Stimulated activated CD4-positive, alpha-beta T cell treated with anti-CD3 and anti-CD28 coated beads, TNF-alpha, amount 100 ng/mL, for 1 hour (primary cell): ENCODE measurements at places on chromosomes 13 and 19.

GRCh38 chr19:7459773-7460172 is 29.1 kb downstream of the PEX11G start:
- DNase-seq: no peak

- DNase-seq: no peak
Observed at GRCh38 chr19:49639401-49640112, 386 bp downstream of the RRAS start.

GRCh38 chr13:39777527-39778061 is 122.1 kb downstream of the COG6 start:
- no peak for DNase-seq

GRCh38 chr13:105213512-105213911 is 1322.0 kb downstream of the EFNB2 start:
- no peak for DNase-seq

- DNase-seq: no peak
Observed at GRCh38 chr13:54884682-54885081, 1856.1 kb downstream of the OLFM4 start.

GRCh38 chr13:109381546-109382180 is 404.7 kb downstream of the IRS2 start:
- no peak for DNase-seq

DNA sequence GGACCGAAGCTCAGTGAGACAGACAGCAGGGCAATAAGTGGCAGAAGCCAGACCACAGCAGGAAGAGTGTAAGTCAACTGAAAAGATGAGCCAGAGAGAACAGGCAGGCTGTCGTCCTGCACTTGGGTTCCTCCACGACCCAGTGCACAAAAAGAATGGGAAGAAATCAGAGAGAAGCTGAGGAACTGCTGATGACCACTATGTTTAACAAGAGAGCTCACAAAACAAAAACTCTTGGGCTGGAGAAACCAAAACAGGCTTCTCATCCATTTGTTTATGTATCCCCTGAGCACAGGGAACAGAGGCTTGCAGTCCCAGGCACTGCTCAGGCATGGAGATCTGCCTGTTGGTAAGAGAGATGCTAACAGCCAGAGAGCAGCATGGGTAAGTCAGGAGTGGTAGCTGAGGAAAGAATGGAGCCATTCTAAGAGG is 14.0 kb downstream of the AKAP8L start:
- no peak for DNase-seq

GRCh38 chr19:50518091-50519005 is 4.6 kb upstream of the ASPDH start:
- no peak for DNase-seq
